ENCODE measurements at places on chromosomes 13 and 19.
A peak's percentile ranks its signal among the peaks of the same experiment; 100 is the strongest.

DNA sequence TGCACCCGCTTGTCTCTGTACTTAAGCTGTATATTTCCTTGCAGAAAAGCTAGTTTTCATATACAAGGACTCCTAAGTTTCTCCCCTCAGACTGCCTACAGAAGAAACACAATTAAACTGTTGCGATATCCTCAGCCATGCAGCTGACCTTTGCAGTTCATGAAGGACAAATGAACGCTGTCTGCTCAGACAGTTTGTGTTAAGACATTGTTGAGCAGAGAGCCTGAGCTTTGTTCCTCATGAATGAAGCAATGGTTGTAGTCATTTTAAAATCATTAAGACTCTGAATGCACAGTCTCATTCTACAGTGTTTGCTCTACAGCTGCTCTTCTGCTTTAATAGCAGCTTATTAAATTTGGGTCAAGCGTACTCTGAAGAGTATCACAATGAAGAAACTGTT lies 23.2 kb upstream of the MAB21L1 start:
- no peak for DNase-seq

DNA sequence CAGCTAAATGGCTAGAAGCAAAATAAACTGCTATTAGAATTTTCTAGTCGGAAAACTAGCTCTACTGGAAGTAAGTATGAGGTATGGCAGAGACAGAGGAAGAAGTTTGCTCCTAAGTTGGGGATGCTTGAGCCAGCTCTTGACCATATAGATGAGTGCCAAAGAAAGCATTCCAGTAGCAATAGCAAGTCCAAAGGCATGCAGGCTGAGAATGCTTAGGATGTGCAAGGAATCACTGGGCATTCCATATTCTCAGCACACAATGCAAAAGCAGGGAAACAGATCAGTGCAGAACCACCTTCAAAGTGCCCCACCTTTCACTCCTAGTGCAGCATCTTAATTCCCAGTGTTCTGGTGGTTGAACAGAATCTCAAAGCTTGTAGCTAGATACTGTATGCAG lies 32.9 kb downstream of the SERTM1 start:
- no peak for DNase-seq

DNA sequence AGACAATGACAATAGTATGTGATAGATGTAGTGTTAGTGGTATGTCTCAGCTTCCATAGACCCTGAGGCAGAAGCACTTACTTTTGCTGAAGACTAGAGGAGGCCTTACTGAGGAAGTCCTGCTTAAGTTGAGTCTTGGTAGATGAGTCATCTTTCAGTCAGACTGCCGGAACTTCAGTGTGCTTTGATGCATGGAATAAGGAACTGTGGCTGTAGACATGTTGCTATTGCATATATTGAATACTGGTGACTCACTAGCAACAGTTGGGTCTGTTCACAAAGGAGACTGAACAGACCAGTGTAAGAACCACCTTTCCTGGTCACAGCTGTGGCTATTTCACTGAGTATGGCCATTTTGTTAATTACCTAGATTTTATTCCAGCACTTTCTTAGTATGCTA lies 1000.6 kb downstream of the OLFM4 start:
- no peak for DNase-seq

GRCh38 chr13:26202365-26202972 lies 19.6 kb downstream of the RNF6 start:
- DNase-seq, result no peak

GRCh38 chr19:57212109-57212508 lies 18.7 kb upstream of the AURKC start:
- DNase-seq, result no peak

DNA sequence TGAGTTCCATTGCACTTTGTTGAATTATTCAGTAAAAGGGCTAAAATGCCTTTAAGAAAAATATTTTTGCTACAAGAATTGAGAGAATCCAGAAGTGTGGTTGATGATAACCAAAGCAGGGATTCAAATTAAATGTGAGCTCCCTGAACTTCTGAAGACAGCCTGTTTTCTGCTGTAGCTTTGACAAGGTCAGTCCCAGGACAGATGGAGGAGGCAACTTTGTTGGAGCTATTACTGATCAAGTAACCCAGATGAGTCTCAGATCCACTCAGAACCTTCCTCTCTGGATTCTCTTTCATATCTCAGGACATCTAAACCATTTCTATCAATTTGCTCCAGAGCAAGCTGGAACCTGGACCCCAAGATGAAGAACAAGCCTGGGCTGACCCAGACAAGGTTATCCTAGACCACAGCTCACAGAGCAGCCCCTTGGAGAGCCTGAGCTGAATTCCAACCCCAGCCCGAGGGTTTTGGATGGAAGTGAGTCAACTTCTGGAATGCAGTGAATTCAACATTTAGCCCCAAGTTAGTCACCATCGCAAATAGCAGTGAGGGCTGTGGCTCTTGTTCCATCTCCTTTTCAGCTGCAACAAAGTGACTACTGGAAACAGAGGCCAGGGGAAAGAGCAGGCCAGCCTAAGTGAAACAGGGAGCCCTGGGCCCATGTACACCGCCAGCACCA lies 137.8 kb upstream of the TSC22D1 start:
- peak; percentile 85 for DNase-seq

- DNase-seq, result no peak
These were observed 697 bp downstream of the HSPH1 start for GRCh38 chr13:31160857-31161556.

DNA sequence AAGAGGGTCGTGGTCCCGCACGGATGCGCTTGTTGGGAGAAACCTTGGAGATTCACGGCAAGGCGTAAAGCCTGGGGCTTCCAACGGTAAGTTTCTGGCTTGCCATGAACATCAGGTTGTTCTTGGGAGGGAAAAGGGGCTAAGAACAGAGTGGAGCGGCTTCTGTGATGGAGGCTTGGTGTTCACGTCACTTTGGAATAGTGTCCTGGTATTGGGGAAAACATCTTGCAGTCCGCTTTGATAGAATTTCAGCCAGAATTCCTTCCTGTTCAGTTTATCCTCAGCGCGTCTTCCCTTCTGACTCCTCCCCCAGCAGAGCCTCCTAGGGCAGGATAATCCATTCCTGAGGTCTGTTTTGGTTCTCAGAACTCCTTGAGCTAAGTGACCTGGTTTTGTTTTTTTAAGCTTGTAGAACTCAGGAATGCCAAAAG lies 2.0 kb downstream of the KCTD15 start:
- no peak for DNase-seq

DNA sequence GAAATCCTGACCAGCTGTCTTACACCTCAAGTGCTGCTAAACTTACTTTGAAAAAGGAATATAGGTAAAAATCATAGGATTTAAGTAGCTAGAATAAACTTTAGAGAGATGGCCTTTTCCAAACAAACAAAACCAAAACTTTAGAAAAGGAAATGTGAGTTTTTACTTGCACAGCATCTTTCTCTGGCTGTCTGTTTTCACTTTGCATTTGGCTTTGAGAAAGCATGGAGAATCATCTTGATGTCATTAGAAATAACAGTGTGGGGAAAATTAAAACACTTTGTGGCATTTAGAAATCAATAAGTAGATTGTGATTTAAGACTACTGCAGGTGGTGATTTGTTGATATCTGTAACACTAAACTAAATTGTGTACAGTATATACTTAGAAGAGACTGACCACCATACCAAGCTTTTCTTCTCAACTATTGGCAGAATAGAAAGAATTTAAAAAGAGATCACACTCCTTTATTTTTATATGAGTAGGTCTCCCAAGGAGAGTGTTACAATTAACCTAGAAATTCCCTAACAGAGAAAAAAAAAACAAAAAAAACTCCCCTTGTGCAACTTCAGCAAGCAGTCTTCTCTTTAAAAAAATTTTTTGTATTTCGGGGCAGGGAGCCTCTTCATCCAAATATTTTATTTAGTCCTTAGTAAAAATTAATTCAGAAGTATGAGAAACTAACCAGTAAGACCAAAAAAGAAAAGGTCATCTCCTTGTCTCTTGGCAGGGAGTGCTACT lies 6.1 kb downstream of the WDFY2 start:
- no peak for DNase-seq

DNA sequence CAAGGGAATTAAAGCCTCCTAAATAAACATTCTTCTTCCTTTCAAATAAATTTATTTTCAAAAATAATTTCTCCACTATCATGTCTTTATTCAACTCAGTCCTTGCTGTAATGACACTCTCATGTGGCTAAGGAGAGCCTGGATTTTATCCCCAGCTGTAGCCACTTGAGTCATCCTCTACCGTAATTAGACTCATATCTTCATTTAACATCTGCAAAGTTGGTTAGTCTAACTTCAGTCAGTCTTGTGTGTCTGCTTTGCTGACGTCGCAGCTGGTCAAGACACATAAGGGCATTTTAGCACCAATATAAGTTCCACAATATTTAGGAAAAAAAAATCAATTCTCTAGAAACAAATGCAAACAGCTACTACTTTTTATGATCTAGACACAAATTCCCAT lies 776.4 kb upstream of the ATXN8OS start:
- no peak for DNase-seq

- no peak for DNase-seq
These were observed 38.4 kb upstream of the ADGRE5 start for GRCh38 chr19:14342809-14343208.

DNA sequence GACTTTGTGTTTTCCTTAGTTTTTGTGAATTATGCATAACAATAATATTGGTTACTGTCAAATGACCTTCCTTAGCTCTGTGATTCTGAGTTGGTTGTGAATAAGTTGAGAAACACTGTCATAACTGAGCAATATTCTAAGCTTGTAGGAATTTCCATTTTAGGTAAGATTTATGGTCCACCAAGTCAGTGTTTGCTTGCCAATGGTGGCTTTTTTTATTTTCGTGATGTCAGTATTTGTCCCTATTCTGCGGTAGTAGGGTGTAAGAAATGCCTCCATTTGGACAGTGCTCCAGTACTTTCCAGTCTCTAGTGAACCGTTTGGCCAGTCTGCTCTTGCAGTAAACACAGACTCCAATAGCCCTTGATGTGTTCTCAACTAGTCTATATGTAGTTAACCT lies 94.7 kb downstream of the FRY start:
- DNase-seq, result no peak

GRCh38 chr13:84605927-84606326 lies 723.7 kb upstream of the SLITRK1 start:
- no peak for DNase-seq

DNA sequence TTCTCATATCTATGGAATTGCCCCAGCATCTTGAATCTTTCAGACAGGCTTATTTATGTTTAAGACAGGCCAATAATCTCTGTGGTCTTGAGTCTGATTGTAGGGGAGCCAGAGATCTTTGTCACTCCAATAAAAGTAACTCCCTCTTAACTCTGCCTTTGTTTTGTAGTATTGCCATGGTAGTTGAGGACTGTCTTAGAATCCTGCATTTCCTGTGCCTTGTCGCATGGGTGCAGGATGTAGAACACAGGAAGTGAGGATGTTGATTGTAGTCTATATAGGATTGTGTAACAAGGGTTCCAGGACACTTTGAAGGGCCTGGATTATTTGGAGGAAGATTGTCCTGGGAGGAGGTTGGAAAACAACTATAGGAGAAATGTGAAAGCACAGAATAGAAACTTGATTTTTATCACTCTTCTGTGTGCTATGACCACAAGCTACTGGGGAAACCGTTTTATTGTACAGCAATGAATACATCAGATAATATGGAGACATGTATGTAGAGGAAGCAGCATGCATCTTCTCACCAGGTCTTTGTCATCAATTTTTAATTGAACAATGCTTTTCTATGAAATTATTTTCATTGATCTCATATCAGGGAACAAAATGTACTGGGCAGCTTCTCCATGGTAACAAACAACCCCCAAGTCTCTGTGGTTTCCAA lies 411.7 kb downstream of the FGF9 start:
- DNase-seq, result no peak

DNA sequence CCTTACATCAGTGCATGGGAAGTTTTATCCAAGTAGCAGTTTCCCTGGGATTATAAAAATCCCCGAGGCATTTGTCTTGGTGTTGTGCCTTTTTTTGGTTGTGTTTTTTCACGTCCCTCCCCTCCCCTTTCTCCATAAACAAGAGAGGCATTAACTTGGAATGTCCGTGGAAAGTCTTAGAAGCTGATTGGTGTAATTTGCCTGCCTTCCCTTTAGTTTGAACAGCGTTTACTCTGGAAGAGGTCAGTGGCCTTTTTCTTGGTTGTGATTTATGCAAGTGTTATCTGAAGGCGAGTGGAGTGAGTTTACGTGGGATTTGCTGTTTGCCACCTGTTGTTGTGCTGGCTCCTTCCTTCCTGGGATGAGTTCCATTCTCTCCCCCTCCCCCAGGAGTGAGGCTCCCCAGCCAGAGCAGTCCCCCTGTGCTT lies 7.2 kb downstream of the ACTN4 start:
- no peak for DNase-seq

GRCh38 chr13:87677496-87678371 lies 6.6 kb downstream of the SLITRK5 start:
- no peak for DNase-seq

- peak; percentile 72 for DNase-seq
These were observed 279.0 kb downstream of the NHLRC3 start for GRCh38 chr13:39317291-39317690.

DNA sequence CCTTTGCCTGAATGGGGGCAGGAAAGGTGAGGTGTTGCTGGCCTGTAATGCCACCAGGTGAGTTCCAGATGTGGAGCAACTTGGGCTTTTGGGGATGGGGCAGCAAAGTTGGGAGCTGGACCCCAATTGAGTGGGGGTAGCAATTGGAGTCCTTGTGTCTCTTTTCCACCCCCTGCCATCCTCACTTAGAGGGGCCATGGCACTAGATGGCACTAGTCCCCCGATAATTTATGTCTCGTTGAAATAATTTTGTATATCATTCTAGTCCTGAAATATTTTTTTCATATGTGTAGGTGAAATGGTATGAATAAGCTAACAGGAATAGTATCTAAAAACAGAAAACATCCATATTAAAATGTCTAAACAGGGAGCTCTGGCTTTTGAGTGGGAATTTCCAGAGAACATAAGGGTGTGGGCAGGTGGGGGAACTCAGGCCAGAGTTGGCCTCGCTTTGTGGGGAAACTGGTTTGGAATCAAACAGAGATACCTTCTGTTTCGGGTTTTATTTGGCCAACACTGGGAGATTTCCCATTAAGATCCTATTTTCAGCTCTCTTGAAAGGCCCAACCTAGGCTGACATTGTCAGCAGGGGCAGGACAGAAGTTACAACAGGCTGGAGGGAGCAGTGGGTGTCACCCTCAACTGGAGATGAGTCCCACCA lies 3.4 kb downstream of the ZNF576 start:
- DNase-seq, result no peak

GRCh38 chr19:52464798-52465470 lies 11.6 kb downstream of the ZNF578 start:
- DNase-seq, result no peak

GRCh38 chr13:53885997-53886396 lies 857.4 kb downstream of the OLFM4 start:
- DNase-seq, result no peak

DNA sequence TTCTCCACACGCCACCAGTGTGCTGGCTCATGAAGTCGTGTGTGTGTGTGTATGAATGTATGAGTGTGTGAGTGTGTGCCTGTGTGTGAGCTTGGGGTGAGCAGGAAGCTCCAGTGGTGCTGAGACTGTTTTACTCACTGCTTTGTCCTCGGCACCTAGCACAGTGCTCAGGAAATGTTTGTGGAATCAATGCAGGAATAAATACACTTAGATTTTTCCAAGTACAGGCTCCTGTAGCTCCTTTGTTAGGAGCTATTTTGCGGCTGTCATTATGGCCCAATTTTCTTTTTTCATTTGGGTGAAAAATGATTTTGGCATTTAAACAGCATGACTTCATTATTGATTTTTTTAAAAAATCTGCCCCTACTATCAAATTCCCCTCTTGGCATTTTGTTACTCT lies 193.5 kb upstream of the KL start:
- no peak for DNase-seq

GRCh38 chr19:378706-379105 lies 30.2 kb downstream of the C2CD4C start:
- DNase-seq, result no peak
